ENCODE measurements at places on chromosomes 6 and 20.

DNA sequence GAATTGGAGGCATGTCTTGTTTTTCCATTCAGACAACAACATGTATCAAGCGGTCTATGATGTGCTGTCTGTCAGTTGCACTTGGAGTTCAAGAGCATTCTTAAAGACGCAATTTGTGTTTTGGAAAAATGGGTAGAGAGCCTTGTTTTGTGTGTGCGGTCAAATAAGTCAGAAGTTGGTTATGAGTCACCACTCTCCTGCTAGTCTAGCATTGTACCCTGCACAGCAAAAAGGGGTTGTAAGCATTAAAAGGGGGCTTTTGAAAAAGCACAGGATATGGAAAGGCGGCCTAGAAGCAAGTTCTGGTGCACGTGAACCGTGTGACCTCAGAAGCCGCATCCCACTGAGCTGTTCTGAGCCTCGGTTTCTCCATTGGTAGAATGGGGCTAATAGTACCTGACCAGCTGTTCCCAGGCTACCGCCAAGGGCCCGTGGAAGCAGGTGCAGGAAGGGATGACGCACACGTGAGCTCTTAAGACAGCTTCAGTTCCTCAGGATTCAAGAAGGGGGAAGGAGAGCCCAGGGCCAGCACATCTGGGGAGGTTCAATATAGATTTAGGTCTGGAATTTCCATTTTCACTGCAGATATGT, 61.6 kb upstream of the SNX9 start:
- no peak for DNase-seq

GRCh38 chr6:3875486-3875885, 26.3 kb downstream of the FAM50B start:
- DNase-seq = no peak

DNA sequence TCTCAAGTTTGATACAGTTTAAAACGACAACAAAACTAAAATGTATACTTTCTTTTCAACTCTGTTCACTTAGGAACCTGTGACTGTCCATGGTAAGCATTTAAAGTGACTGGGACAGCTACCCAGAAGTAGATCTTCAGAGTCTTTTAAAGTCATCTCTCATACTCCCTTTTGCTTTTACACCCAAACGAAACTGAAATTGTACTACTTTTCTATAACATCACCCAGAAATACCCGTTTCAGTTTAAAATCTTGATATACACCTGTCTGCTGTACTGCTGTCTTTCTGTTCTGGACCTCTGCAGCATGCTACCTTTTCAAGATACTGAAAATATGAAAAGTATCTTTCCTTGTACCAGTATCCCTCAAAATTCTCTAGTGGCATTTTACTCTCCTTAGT, 170.4 kb upstream of the THEMIS start:
- no peak for DNase-seq

DNA sequence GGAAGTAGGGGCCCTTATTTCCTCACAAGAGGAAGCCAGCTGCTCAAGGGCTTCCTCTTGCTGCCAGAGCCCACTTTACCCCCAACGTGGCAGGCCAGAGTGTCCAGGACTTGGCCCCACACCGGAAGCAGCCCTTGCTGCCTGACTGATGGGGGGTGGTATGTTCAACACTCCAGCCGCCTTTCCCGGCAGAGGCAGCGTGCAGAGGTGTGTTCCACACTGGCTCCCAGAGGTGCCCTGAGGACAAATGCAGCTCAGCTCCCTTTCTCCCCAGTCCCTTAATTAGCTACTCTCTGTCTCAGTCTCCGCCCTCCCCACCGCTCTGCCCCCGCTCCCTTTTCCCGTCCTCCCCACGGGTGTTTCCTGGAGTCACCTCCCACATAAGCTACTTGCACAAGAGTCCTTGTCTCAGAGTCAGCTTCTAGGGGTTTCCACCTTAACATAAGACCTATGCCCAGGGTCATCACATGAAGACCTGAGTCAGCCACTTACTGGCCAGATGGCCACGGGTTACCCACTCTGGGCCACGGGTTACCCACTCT, 61.7 kb upstream of the SHLD1 start:
- DNase-seq = no peak

DNA sequence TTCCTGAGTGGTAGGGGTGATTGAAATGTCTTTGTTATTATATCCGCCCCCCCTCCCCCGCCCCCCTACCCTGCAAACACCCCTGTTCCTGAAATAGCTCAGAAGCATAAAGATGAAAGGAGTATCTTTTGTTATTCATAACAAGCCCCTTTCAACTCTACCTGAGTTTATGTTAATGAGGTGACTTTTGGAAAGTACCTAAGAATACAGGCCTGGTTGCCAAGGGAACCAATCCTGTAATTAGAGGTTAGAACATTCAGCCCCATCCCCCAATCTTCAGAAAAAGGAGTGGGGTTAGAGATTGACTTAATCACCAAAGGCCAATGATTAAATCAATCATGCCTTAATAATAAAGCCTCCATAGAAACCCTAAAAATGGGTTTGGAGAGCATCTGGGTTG, 979.2 kb upstream of the GJE1 start:
- DNase-seq = no peak

GRCh38 chr20:50930139-50930975, 880 bp downstream of the ADNP start:
- DNase-seq = peak; percentile 49

GRCh38 chr6:108114841-108115597, 40.5 kb upstream of the OSTM1 start:
- DNase-seq = no peak

DNA sequence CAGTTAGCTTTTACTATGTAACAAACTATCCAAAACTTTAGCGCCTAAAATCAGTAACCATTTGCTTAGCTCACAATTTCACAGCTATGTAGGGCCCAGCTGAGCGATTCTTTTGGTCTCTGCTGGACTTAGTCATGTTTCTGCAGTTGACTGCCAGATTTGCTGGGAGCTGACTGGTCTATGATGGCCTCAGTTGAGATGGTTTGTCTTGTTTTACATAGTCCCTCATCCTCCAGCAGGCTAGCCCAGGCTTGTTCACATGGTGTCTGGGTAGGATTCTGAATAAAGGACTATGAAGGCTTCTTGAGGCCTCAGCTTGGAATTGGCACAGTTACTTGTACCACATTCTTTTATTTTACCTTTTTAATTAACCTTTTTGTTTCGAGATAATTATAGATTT, 247.8 kb upstream of the CHD6 start:
- DNase-seq = no peak

- DNase-seq = no peak
Observed at GRCh38 chr20:9300080-9300479, 214.3 kb upstream of the LAMP5 start.

DNA sequence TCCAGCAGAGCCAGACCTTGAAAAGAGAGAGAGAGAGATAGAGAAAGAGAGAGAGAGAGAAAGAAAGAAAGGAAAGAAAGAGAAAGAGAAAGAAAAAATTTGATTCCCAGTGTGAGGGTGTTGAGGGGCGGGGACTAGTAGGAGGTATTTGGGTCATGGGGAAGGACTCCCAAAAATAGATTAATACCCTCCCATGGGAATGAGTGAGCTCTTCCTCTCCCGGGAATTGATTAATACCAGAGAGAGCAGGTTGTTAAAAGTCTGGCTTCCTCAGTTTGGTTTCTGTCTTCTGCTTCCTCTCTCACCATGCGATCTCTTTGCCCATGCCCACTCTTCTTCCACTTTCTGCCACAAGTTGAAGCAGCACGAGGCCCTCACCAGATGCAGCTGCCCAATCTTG, 28.8 kb upstream of the CFAP206 start:
- DNase-seq = no peak

DNA sequence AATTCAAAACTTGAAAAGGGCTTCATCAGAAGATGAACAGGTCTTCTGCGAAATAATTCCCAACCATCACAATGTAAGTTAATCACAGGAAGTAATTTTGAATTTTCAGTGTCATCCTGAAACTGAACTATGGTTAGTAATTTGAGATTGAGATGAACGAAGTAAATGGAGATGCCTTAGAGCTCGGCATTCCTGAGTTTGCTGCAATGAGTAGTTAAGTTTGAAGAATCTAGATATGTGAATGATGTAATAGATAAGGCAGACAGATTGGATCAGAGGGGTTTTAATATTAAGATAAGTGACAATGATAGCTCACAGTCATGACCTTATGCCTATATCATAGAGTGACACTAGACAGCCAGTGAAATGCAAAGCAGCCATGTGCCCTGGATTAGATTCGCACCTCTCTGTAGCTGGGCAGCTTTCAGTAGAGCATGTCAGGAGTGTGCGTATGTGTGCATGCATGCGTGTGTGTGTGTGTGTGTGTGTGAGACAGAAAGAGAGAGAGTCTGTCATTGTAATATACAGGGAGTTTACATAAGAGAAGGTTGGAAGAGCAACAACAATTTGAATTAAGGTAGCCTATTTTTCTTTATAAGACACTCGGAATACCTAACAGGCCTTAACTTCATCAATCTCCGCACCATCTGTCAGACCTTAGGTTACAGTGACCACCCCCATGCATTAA, 233.0 kb downstream of the GMPR start:
- DNase-seq = no peak

DNA sequence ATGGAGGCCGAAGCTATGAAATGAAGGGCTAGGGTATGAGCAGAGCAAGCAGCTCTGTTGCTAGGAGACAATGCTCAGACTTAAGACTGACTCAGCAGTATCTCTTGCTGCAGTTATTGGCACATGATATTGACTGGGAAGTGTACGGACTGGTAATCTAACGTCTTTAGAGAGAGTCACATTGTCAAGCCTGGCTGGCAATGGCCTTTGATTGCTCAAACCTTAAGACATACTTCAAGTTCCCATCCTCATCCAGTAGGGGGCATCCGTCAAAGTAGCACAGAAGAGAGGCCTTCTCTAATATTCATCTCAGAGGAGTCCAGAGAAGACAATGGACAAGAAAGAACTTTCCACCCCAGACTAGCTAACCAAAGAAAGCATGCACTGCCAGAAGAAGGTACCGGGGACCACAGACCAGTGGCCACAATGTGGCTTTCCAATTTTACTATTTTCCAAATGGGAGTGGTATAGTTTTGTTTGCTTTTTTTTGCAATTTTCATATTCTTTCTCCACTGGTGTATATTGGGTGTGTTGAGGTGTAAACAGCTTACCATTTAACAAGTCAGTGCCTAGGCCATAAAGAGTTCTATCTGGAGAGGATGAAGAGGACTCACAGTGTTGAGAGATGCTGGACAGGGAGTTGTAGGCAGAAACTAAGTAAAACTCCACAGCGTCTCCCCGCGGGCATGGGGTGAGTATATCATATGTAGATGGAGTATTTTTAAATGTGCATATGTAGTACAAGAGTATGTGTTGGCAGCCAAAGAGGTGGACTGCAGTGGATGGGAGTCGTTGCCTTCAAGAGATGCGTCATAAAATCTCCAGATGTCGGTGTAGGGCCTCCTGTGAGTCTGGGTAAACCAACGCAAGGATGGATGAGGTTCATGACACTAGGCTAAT, 36.7 kb downstream of the LRFN2 start:
- no peak for DNase-seq
